ENCODE measurements at places on chromosomes 16 and 17.

GRCh38 chr17:10172241-10172741 lies 26.1 kb downstream of the GAS7 start:
- DNase-seq: no peak

DNA sequence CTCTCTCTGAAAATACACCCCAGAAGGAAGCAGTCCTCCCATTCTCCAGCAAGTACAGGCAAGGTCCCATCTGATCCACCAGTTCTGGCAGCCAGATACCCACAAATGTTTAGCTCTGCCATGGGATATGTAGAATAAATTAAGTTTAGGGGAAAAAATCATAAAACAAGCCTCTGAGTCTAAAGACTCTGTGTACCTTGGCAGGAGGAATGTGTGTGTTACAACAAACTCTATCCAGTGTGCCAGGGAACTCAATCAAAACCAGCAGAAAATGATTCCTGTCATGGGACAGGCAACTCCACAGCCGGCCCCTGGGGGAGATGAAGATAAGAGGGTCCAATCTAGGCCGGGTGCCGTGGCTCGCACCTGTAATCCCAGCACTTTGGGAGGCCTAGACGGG lies 73.4 kb downstream of the MRM3 start:
- DNase-seq: no peak

- DNase-seq: no peak
Measured at GRCh38 chr16:88778271-88778525, 6.8 kb downstream of the PIEZO1 start.

- DNase-seq: no peak
Measured at GRCh38 chr16:80273635-80274538, 266.9 kb upstream of the DYNLRB2 start.

DNA sequence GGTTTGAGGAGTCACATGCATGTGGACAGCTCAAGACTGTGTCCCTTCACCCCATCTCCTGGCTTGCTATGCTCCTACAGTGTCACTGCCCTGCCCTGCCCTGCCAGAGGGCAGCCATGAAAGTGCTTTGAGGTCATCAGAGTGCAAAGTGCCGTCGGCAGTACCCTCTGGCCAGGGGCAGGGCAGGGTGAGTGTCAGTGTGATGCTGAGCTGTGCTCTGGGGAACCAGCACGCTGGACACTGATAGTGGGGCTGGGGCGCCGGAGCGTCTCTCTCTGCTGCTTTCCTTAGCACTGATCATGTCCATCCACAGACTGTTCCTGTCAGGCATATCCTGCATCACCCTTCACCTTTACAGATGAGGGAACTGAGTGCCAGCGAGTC lies 1.6 kb upstream of the SPATA32 start:
- DNase-seq: no peak

DNA sequence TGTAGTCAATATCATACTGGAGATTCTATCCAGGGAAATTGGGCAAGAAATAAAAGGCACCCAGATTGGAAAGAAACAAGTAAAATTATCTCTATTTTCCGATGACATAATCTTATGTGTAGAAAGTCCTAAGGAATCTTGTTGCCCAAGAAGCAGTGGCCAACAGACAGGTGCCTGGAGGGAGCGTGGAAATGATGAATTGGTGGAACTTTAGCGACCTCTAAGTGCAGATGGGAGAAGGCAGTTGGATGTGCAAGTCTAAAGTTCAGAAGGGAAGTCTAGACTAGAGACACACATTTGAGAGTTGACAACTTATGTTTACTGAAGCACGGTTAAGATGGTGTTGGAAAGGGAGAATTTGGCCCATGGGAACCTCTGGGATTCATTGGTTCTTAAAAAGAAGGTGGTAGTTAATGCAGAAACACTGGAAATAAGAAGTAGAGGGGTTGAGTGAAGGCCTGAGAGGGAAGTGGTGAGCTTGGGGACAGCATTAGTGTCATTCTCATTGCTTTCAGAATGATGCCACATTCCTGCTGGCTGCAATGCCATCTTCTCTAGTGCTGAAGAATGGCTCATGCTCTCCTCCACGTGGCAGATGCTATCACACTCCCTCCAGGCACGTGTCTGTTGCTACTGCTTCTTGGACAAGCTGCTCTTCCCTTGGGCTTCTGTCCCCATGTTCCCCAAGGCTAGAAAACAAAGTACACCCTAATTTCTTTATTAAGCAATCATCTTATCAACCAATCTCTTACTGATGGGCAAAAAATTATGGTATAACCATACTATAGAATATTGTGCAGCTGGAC lies 24.0 kb downstream of the TAT start:
- no peak for DNase-seq

GRCh38 chr17:36611345-36612072 lies 10.1 kb downstream of the MRM1 start:
- peak; percentile 16 for DNase-seq

GRCh38 chr16:16017812-16018211 lies 68.4 kb downstream of the ABCC1 start:
- no peak for DNase-seq

DNA sequence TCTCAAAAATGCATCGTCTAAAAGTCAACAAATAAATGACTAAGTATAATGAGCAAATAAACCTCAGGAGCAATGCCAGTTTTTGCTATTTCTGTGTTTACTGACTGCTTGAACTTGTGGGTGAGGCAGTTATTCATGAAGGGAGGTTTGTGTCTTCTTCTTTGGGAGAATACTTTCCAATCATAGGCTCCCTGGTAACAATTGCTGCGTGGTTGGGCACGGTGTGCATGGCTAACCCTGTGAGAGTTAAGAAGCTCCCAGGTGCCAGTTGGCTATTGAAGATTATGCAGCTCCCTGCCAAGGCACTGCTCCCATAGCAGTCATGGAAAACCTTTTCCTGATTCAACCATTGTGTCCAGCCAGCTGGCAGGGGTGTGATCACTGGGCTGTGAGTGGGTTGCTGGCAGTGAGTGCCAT lies 775.9 kb upstream of the GOT2 start:
- DNase-seq: no peak

GRCh38 chr16:88754109-88754911 lies 30.7 kb downstream of the PIEZO1 start:
- no peak for DNase-seq

DNA sequence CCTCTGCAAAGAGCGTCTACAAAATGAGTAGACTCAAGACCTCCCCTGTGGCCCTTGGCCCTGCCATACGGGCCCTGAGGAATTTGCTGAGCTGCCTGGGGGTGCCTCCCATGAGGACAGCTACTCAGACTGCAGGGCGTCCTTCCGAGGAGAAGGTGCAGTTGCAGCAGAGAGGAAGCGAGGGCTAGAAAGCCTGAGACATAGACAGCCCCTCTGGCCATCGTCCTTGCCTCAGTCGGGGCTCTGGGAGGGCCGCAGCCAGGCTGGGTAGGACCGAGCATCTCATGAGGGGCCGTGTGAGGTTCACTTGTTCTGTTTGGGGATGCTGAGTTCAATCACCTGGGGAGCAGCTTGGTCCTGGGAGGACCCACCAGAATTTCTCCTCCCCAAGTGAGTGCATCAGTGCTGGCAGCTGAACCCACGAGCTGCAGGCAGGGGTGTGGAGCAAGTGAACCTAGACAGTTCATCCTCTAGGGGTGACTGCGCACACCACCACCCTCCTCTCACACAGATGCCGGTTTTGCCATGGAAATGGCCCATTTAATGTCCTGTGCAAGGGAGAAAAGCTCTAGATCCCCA lies 20.3 kb downstream of the RAB11FIP4 start:
- DNase-seq: no peak

GRCh38 chr17:10729334-10730193 lies at the start of gene TMEM220:
Gene TMEM220, minus strand, starts transcription at chr17:10730023. Its CDS starts 172 bp downstream, at chr17:10729851.
- peak; percentile 32 for DNase-seq

GRCh38 chr16:14362774-14363371 lies 267.2 kb downstream of the PARN start:
- DNase-seq: no peak

DNA sequence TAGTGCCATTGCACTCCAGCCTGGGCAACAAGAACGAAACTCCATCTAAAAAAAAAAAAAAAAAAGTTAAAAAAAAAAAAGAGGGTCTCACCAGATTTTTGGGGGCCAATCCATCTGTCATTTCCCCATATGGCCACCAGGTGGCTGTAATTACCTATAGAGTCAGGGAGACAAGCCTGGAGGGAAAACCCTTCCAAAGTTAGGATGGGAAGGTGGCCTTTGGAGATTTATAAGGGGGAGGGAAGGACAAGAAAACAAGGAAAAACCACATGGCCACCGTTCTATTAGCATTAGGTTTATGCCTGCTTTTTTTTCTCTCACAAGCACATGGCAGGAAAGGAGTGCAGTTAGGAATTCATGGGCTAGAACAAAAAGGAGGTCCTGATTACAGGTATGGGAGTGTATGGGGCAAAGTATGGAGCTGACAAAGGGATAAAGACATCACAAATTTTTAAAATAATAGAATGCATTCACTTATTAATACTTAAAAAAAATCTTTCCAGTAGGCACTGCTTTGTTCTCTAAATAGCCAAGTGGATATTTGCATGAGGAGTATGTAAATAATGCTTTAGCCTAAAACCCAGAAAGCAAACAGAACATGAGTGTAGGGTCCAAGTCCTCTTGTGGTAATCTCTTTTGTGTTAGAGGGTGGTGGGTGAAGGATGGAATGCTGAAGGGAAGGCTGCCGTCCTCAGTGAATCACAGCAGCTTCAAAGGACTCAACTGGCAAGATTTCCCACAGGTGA lies 5.1 kb downstream of the CYB5D1 start:
- DNase-seq: no peak

GRCh38 chr17:16440901-16441629 lies 25.7 kb downstream of the TRPV2 start:
- DNase-seq: no peak

DNA sequence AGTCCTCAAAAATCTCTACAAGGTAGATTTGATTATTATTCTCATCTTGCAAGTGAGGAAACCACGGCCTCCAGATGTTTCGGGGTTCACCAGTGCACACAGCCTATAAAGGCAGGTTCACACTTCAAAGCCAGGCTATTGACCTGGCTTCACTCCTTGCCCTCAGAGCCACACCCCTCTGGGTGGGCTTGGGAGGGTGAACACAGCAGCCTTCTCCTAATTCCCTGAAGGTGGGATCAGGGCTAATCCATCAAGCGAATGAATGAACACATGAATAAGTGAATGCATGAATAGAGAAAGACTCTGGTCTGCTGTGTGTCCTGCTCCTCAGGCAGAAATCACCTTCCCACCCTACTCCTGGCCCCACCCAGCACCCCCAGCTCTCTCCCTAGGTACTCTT lies 139.0 kb downstream of the CYLD start:
- DNase-seq: no peak

GRCh38 chr16:89143201-89143741 lies 28.3 kb upstream of the CDH15 start:
- DNase-seq: no peak

GRCh38 chr17:44844390-44844830 lies 3.3 kb upstream of the HIGD1B start:
- no peak for DNase-seq

GRCh38 chr17:75114552-75115314 lies 5.0 kb downstream of the ARMC7 start:
- no peak for DNase-seq

Data from GOT3 (cell line).